ENCODE measurements at places on chromosomes 12 and 14. TPM values are rescaled to one million over a fixed set of nuclear protein-coding genes. Genes with fewer than 3 reads are reported as not detected.

CPNE6 gene
- total RNA-seq = not detected

LRRC43 gene
- 0.37 TPM for total RNA-seq

APOF gene
- total RNA-seq = not detected

MMP17 gene
- not detected for total RNA-seq

ANKRD33 gene
- total RNA-seq = not detected

TSPAN11 gene
- not detected for total RNA-seq

LBHD2 gene
- total RNA-seq = not detected

KRT8 gene
- total RNA-seq = 1.1 TPM

HEBP1 gene
- total RNA-seq = 28.6 TPM

DNA sequence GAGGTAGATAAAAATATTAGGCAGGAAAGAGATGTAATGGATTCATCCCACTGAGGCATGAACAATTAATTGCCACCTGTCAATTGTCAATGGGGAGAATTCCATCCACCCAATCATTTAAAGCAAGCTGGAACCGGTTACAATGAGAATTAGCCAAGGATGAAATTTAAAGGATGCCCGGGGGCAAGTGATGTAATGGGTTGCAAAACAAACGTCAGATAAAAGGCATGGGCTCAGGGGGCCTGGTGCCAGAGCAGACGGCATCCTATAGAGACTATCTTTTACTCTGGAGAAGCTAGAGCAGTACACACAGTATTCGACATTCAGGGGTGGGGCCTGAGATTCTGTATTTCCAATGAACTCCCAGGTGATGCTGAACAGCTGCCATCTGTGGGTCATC is 80.5 kb upstream of the ZFP36L1 start:
- H3K27me3 ChIP-seq = no peaks in the 10 kb centered on the region
- DNase-seq = no peak
- peaks cover 47% of the 10 kb centered on the region for H3K36me3 ChIP-seq
- no peaks in the 10 kb centered on the region for H3K4me1 ChIP-seq

- H3K27ac ChIP-seq = no peak overlapping the region
- H3K4me3 ChIP-seq = no peak overlapping the region
- no peaks in the 10 kb centered on the region for H3K36me3 ChIP-seq
- H3K27me3 ChIP-seq = no peaks in the 10 kb centered on the region
- no peaks in the 10 kb centered on the region for H3K4me1 ChIP-seq
These were observed 59.0 kb downstream of the CDC42BPB start for GRCh38 chr14:102998393-102998792.

DNA sequence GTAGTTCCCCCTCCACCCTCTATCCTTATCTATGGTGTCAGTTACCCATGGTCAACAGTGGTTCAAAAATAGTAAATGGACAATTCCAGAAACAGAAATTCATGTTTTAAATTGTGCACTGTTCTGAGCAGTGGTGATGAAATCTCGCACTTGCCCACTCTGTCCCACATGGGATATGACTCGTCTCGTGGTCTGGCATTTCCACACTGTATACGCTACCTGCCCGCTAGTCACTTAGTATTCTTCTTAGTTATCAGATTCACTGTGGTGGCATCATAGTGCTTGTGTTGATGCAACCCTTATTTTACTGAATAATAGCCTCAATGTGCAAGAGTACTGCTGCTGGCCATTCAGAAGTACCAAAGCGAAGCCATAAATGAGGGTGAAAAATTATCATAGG is 507.0 kb downstream of the SNAPC1 start:
- no peaks in the 10 kb centered on the region for H3K4me1 ChIP-seq
- DNase-seq = peak; percentile 38
- no peaks in the 10 kb centered on the region for H3K36me3 ChIP-seq
- H3K27ac ChIP-seq = no peak overlapping the region
- no peak overlapping the region for H3K4me3 ChIP-seq

- peak overlapping the region; percentile 97 for H3K27ac ChIP-seq
- H3K36me3 ChIP-seq = peaks cover 14% of the 10 kb centered on the region
- peak overlapping the region; percentile 56 for H3K4me3 ChIP-seq
- peaks cover 73% of the 10 kb centered on the region for H3K4me1 ChIP-seq
These were observed 2.7 kb upstream of the RABGGTA start for GRCh38 chr14:24274101-24274543.

DNA sequence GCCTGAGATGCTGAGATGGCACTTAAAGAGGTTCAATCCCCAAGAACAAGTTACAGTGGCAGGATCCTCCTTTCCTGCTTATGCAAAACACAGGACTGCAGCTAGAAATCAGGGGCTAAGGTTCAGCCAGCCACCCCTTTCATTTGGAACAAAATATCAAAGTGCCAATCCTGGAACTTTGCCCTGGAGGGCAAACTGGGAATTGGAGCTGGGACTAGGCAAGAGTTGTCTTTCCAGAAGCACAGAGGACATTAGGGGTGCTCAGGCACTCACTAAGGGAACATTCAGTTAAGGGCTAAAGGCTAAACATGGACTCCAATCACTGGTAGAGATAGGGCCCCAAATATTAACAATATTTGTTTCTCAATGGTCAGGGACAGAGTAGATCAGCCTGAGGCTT is 237.2 kb downstream of the EMP1 start:
- no peak overlapping the region for H3K4me3 ChIP-seq
- peaks cover 2% of the 10 kb centered on the region for H3K27me3 ChIP-seq
- H3K4me1 ChIP-seq = no peaks in the 10 kb centered on the region

DNA sequence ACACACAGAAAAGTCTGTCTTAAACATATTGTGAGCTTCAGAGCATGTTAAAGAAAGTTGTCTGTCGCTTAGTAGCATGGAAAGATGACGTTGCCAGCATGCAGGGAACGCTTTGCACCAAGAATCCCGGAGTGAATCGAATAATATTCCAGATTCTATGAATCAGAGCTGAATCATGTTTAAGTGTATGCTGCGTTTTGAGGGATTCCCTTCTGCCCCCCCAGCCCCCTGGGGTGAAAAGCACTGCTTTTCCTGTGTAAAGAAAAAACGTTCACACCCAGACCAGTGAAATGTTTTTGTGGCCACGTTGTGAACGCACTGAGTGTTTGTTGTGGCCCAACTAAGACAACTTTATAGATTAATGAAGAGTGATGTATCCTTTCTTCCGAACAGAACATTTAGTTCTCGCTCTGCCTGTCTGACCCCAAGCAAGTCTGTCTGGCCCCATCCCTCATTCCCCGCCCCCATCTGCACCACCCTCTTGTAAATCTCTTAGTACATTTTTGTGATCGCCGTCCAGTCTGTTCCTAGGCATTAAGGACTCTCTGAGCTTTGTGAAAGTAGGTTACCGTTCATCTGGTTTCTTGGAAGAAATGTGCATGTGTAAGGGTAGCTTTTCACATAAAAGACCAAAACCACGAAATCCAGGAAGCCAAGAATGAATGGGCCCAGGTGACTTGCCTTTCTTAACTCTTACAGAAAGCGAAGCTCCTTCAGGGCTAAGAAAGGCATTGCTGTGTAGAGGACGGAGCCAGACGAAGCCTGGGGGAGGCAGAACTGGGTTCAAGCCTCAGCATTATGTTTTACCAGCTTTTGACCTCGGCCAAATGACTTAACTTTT is 103.0 kb downstream of the SAMD4A start:
- no peaks in the 10 kb centered on the region for H3K36me3 ChIP-seq
- peaks cover 29% of the 10 kb centered on the region for H3K4me1 ChIP-seq
- H3K27ac ChIP-seq = peak overlapping the region; percentile 39

- no peak overlapping the region for H3K27ac ChIP-seq
- no peaks in the 10 kb centered on the region for H3K36me3 ChIP-seq
- no peaks in the 10 kb centered on the region for H3K4me1 ChIP-seq
- H3K27me3 ChIP-seq = peaks cover 3% of the 10 kb centered on the region
These were observed 296.5 kb downstream of the GALC start for GRCh38 chr14:87696485-87696884.

GRCh38 chr12:119153477-119154434 is 25.0 kb upstream of the HSPB8 start:
- peak; percentile 55 for DNase-seq
- peaks cover 3% of the 10 kb centered on the region for H3K4me1 ChIP-seq

DNA sequence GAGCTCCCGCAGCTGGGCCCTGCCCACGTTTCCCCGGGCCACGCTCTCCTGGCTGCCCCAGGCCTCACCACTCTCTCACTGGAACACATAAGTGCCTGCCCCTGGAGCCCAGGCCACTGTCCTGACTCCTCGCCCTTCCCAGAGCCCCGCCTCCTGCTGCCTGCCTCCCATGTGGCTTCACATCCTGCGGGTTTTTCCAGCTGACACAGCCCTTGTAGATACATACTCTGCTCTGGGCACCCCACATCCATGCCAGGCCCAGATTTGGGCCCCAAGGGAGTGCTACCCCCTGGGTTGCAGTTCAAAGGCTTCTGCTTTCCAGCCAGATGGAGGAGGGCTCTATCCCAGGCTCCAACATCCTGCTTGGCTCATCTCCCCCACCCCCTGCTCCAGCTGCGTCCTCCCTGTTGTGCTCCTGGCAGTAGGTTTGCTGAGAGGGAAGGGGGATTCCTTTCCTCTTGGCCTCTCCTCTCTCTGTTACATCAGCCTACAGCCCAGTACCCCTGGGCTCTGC is 60.1 kb downstream of the TSPAN9 start:
- DNase-seq = no peak
- H3K4me3 ChIP-seq = no peak overlapping the region
- no peaks in the 10 kb centered on the region for H3K4me1 ChIP-seq
- no peaks in the 10 kb centered on the region for H3K36me3 ChIP-seq
- H3K27me3 ChIP-seq = peaks cover 18% of the 10 kb centered on the region

DNA sequence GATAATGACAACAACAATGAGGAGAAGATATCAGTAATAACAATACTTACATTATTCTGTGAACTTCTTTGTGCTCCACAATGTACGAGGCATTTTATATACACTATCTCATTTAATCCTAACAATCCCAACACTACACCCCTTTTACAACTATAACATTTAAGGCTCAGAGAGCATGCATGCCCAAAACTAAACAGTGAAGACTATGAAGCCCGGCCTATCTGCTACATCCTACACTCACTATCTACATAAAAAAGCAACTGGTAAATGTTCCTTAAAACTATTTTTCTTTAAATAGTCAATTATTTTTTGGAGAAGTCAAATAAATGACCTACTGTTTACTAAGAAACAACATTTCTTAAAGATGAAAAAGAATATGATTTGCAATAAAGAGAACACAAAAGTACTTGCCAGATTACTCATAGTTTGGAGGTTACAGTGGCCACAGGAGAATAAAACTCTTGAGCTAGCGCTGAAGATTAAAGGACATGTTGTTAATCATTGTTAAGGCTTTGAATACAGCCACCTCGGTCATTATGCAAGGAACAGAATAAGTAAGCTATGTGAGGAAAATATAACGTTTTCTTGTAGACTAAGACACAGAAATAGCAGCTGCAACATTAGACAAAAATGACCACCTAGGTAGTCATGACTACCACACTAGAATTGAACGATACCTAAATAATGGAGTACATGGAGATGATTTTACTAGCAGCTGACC is 56.7 kb downstream of the EPS8 start:
- peaks cover 6% of the 10 kb centered on the region for H3K27me3 ChIP-seq
- H3K4me3 ChIP-seq = no peak overlapping the region
- no peaks in the 10 kb centered on the region for H3K36me3 ChIP-seq
- no peak for DNase-seq

GRCh38 chr12:111546758-111547383 is 52.2 kb downstream of the ATXN2 start:
- H3K27me3 ChIP-seq = no peaks in the 10 kb centered on the region
- H3K4me3 ChIP-seq = peak overlapping the region; percentile 13
- H3K36me3 ChIP-seq = peaks cover 31% of the 10 kb centered on the region
- H3K4me1 ChIP-seq = peaks cover 28% of the 10 kb centered on the region

GRCh38 chr12:55708695-55709233 is 1.1 kb upstream of the ITGA7 start:
- H3K36me3 ChIP-seq = no peaks in the 10 kb centered on the region
- peaks cover 18% of the 10 kb centered on the region for H3K4me1 ChIP-seq
- no peak overlapping the region for H3K27ac ChIP-seq

DNA sequence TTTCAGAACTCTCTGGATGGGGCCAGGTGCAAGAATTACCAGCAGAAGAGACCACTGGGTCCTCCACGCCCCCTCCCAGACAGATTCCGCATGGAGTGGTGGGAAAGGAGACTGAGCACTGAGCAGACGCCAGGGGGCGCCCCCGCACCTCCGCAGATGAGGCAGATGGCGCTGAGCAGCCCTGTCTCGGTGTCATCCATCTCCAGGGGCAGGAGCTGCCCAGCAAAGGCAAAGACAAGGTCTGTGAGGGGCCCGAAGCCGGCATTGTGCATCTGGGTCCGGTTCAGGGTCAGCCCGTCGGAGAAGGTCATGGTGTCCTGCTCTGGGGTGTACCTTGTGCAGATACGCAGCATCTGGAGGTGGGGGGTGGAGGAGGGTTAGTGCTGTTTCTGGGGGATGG is 6.3 kb upstream of the ITGB7 start:
- peaks cover 62% of the 10 kb centered on the region for H3K4me1 ChIP-seq
- no peak overlapping the region for H3K27ac ChIP-seq
- peak; percentile 92 for DNase-seq

GRCh38 chr12:88325816-88326189 is 183.7 kb downstream of the TMTC3 start:
- H3K27me3 ChIP-seq = peaks cover 1% of the 10 kb centered on the region
- no peak overlapping the region for H3K27ac ChIP-seq
- no peaks in the 10 kb centered on the region for H3K4me1 ChIP-seq
- no peak overlapping the region for H3K4me3 ChIP-seq

- no peaks in the 10 kb centered on the region for H3K36me3 ChIP-seq
- no peak overlapping the region for H3K4me3 ChIP-seq
- H3K4me1 ChIP-seq = no peaks in the 10 kb centered on the region
- DNase-seq = no peak
- no peak overlapping the region for H3K27ac ChIP-seq
- no peaks in the 10 kb centered on the region for H3K27me3 ChIP-seq
These were observed 465.7 kb upstream of the FAR2 start for GRCh38 chr12:28683366-28683765.

GRCh38 chr12:59695379-59695778 is 99.5 kb downstream of the SLC16A7 start:
- H3K4me3 ChIP-seq = no peak overlapping the region
- peaks cover 8% of the 10 kb centered on the region for H3K36me3 ChIP-seq
- DNase-seq = no peak

GRCh38 chr12:18239526-18239925 is 21.8 kb upstream of the PIK3C2G start:
- DNase-seq = no peak
- no peaks in the 10 kb centered on the region for H3K36me3 ChIP-seq
- no peaks in the 10 kb centered on the region for H3K27me3 ChIP-seq
- H3K4me3 ChIP-seq = no peak overlapping the region
- no peaks in the 10 kb centered on the region for H3K4me1 ChIP-seq
- no peak overlapping the region for H3K27ac ChIP-seq

Data from activated CD4-positive, alpha-beta T cell treated with anti-CD3 and anti-CD28 coated beads for 36 hours (primary cell).